T-helper 17 cell (primary cell): ENCODE measurements at places on chromosomes 4 and X.

DNA sequence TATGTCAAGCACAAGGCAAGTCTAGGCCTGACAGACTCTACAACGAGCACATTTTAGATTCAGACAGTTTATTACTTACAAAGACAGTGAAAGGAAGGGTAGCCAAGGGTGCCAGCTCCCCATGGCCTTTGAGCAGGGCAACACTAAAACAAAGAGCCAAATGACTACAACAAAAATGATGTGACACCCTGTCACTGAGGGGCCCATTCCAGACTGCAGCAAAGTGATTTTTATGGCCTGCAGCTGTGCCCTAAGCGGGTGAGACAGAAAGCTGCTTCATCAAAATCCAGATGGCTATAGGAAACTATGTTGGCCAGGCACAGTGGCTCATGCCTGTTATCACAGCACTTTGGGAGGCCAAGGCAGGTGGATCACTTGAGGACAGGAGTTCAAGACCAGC is 13.4 kb upstream of the RP2 start:
- DNase-seq, result no peak

- DNase-seq, result no peak
Observed at GRCh38 chr4:177108708-177109107, 201.0 kb upstream of the NEIL3 start.

- DNase-seq, result no peak
Observed at GRCh38 chrX:153538424-153538823, 21.0 kb downstream of the ATP2B3 start.

- no peak for DNase-seq
Observed at GRCh38 chr4:142708231-142708630, 137.9 kb downstream of the INPP4B start.

GRCh38 chr4:38747629-38748028 is 35.2 kb downstream of the TLR10 start:
- DNase-seq, result no peak
